Activated CD8-positive, alpha-beta memory T cell treated with anti-CD3 and anti-CD28 coated beads, Interleukin-2, amount 10 ng/mL, durations not matched to agents 7 days and 5 days (primary cell): ENCODE measurements at places on chromosomes 12 and 14. TPM values are rescaled to one million over a fixed set of nuclear protein-coding genes. Genes with fewer than 3 reads are reported as not detected.

Gene BDKRB1
- not detected for total RNA-seq

Gene TAMALIN
- total RNA-seq: 1.8 TPM

Gene ARHGDIB
- 1,208 TPM for total RNA-seq

Gene ZBTB39
- 8.8 TPM for total RNA-seq

Gene FAM186B
- not detected for total RNA-seq

Gene RNASE7
- not detected for total RNA-seq

Gene CD163L1
- not detected for total RNA-seq

Gene TRHDE
- total RNA-seq: not detected

GRCh38 chr14:100567009-100567876, 20.0 kb downstream of the BEGAIN start:
- no peaks in the 10 kb centered on the region for H3K36me3 ChIP-seq
- H3K27me3 ChIP-seq: peaks cover 43% of the 10 kb centered on the region
- H3K4me1 ChIP-seq: peaks cover 5% of the 10 kb centered on the region
- DNase-seq: no peak
- H3K4me3 ChIP-seq: peak overlapping the region; percentile 53

DNA sequence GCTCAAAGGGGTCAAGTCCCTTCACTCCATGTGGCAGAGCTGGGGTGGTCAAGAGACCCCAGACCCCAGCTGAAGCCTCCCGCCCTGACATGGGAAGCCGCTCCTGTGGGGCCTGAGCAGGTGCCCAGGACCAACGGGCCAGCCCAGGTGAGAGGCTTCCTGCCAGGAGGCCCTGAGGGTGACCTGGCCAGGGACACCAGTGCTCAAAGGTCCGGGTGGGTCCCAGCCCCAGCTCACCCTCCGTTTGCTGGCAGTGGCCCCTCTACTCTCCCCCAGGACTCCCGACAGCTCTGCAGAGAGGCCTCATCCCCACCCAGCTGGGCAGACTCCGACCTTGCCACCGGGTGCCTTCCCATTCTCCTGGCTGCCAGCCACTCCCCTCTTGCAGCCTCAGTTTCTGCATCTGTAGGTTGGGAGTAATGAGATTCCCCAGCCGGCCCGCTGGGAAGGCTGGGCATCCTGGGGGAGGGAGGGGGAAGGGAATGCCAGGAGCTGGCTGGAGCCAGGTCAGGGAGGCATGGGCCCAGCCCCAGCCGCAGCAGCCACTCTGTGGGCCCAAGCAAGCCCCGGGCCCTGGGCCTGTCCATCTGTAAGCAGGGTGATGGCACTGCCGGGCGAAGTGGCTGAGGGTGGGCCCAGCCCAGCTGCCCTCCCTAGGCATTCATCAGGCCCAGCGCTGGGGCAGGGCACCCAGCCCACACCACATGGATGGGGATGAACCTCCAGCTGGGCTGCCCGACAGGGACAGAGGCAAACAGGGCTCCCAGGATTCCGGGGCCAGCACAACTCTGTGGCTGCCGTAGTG, 10.3 kb upstream of the INF2 start:
- no peak for DNase-seq
- no peak overlapping the region for H3K27ac ChIP-seq
- no peaks in the 10 kb centered on the region for H3K36me3 ChIP-seq
- no peak overlapping the region for H3K4me3 ChIP-seq
- peaks cover 16% of the 10 kb centered on the region for H3K4me1 ChIP-seq
- H3K27me3 ChIP-seq: peaks cover 10% of the 10 kb centered on the region

- no peak overlapping the region for H3K27ac ChIP-seq
- H3K27me3 ChIP-seq: peaks cover 13% of the 10 kb centered on the region
- no peak overlapping the region for H3K4me3 ChIP-seq
- DNase-seq: no peak
- no peaks in the 10 kb centered on the region for H3K4me1 ChIP-seq
These were observed 42.4 kb upstream of the VRK1 start for GRCh38 chr14:96754845-96755184.

- no peak for DNase-seq
- no peaks in the 10 kb centered on the region for H3K27me3 ChIP-seq
- H3K4me1 ChIP-seq: no peaks in the 10 kb centered on the region
- H3K27ac ChIP-seq: no peak overlapping the region
These were observed 57.4 kb downstream of the SLC15A5 start for GRCh38 chr12:16220120-16220519.

GRCh38 chr12:32515137-32515873, 115.9 kb downstream of the FGD4 start:
- no peak overlapping the region for H3K4me3 ChIP-seq
- H3K4me1 ChIP-seq: no peaks in the 10 kb centered on the region
- no peak overlapping the region for H3K27ac ChIP-seq

DNA sequence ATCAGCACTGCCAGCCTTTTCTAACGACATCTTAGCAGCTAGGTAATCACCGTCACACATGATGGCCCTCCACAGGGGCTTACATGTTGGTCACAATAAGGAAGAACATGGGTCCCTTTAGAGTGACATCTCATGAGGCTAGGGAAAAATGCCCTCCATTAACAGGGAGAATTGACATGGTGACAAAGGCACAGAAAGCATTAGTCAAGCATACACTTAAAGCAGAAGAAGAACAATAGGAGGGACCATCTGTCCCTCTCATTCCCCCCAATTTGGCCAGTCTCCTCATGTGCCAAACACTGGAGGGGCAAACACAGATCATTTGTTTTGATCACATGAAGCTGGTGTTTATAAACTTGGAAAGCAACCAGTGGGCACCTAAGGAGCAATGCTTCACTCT, 78.0 kb downstream of the GRIP1 start:
- no peaks in the 10 kb centered on the region for H3K4me1 ChIP-seq
- no peak for DNase-seq
- no peaks in the 10 kb centered on the region for H3K36me3 ChIP-seq
- no peak overlapping the region for H3K4me3 ChIP-seq
- no peak overlapping the region for H3K27ac ChIP-seq

DNA sequence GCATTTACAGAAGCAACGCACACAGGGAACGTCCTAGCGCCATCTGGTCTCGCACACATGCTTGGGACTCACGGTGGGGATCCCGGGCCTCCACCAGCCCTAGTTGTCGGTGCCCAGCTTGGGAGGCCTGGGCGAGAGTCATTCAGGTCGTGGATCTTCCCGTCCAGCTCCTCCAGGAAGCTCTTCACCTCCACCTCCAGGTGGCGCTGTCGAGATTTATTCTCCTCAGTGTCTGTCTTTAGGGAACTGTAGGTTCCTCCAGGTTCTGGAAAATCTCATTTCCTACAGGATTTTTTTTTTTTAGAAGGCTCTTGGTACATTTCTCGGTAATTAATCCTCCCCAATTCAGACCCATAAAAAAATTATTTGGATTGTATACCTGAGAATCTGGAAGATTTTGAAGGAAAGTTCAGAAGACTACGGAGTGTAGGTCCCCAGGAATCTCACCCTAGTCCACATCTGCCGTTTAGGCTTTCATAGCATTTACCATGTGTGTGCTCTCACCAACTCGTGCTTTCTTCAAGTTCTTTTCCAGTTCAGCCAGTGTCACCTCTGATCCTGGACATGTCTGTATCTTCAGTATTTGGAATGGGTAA, 910.0 kb downstream of the TMEM121 start:
- H3K27ac ChIP-seq: no peak overlapping the region
- no peak overlapping the region for H3K4me3 ChIP-seq
- no peaks in the 10 kb centered on the region for H3K36me3 ChIP-seq
- no peaks in the 10 kb centered on the region for H3K4me1 ChIP-seq

GRCh38 chr12:65668981-65669695, 155.1 kb upstream of the HMGA2 start:
- no peak overlapping the region for H3K4me3 ChIP-seq
- no peaks in the 10 kb centered on the region for H3K36me3 ChIP-seq
- no peak for DNase-seq

DNA sequence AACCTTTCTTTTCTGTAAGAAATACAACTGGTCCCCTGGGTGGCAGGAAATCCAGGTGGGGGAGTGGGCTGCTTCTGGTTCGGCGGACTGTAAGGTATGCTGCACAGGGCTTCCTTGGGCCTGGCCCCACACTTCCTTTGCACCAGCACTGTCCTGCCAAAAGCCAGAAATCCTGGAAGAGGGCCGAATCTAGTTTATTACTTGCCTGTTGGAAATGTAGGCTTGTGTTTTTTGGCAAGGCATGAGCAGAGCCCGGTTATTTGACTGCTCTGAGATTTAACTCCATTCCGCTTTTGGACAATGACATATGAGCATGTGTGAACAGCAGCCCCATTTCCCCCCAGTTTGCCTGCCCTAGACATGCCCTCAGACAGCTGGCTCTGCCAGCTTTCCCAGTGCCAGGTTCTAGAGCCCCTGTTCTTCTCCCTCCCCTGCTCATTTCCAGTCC, 86.6 kb downstream of the BORCS5 start:
- DNase-seq: no peak
- no peak overlapping the region for H3K4me3 ChIP-seq
- peaks cover 25% of the 10 kb centered on the region for H3K36me3 ChIP-seq
- H3K27ac ChIP-seq: peak overlapping the region; percentile 100
- no peaks in the 10 kb centered on the region for H3K27me3 ChIP-seq

- no peak overlapping the region for H3K27ac ChIP-seq
- H3K27me3 ChIP-seq: no peaks in the 10 kb centered on the region
- no peak for DNase-seq
- H3K36me3 ChIP-seq: no peaks in the 10 kb centered on the region
- no peaks in the 10 kb centered on the region for H3K4me1 ChIP-seq
- no peak overlapping the region for H3K4me3 ChIP-seq
These were observed 943.0 kb downstream of the GALC start for GRCh38 chr14:87049950-87050349.

GRCh38 chr12:64053117-64053516, 169.0 kb downstream of the KICS2 start:
- no peak overlapping the region for H3K4me3 ChIP-seq
- H3K27ac ChIP-seq: no peak overlapping the region
- no peak for DNase-seq
- no peaks in the 10 kb centered on the region for H3K36me3 ChIP-seq

DNA sequence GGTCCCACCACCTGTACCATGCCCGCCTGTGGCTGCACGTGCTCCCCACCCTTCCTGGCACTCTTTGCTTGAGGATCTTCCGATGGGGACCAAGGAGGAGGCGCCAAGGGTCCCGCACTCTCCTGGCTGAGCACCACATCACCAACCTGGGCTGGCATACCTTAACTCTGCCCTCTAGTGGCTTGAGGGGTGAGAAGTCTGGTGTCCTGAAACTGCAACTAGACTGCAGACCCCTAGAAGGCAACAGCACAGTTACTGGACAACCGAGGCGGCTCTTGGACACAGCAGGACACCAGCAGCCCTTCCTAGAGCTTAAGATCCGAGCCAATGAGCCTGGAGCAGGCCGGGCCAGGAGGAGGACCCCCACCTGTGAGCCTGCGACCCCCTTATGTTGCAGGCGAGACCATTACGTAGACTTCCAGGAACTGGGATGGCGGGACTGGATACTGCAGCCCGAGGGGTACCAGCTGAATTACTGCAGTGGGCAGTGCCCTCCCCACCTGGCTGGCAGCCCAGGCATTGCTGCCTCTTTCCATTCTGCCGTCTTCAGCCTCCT, 1.1 kb downstream of the INHBE start:
- peak; percentile 73 for DNase-seq
- H3K27me3 ChIP-seq: peaks cover 9% of the 10 kb centered on the region
- H3K4me1 ChIP-seq: peaks cover 32% of the 10 kb centered on the region
- H3K27ac ChIP-seq: peak overlapping the region; percentile 4
- no peaks in the 10 kb centered on the region for H3K36me3 ChIP-seq
- peak overlapping the region; percentile 63 for H3K4me3 ChIP-seq

GRCh38 chr14:101259748-101260147, 301.5 kb upstream of the DIO3 start:
- H3K27me3 ChIP-seq: peaks cover 12% of the 10 kb centered on the region
- H3K4me3 ChIP-seq: no peak overlapping the region
- DNase-seq: no peak
- H3K4me1 ChIP-seq: no peaks in the 10 kb centered on the region
- no peaks in the 10 kb centered on the region for H3K36me3 ChIP-seq
- no peak overlapping the region for H3K27ac ChIP-seq

DNA sequence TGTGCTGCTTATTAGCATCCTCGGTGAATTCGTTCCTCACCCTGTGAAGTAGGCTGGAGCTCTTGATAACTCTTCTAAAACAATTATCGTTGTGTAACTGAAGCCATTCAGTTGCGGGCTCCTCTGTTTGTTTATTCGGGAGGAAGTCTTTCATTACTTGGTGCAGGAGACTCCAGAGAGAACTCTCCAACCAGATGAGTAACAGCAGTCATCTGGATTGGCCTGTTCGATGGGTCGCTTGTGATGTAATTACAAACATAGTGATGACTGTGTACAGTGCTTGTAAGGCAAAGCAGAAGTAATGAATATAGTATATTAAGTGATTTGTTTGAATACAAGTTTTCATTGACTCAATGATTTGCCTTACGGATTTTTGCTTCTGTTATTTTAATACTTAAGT, 10.9 kb downstream of the ATP6V0A2 start:
- H3K4me1 ChIP-seq: peaks cover 74% of the 10 kb centered on the region
- peak overlapping the region; percentile 46 for H3K27ac ChIP-seq
- peaks cover 56% of the 10 kb centered on the region for H3K36me3 ChIP-seq
- no peak for DNase-seq
- H3K4me3 ChIP-seq: no peak overlapping the region

- H3K27ac ChIP-seq: peak overlapping the region; percentile 48
- peak overlapping the region; percentile 28 for H3K4me3 ChIP-seq
- no peak for DNase-seq
- peaks cover 16% of the 10 kb centered on the region for H3K36me3 ChIP-seq
- no peaks in the 10 kb centered on the region for H3K27me3 ChIP-seq
- peaks cover 58% of the 10 kb centered on the region for H3K4me1 ChIP-seq
These were observed 15.4 kb downstream of the SYNE2 start for GRCh38 chr14:63867933-63868921.

DNA sequence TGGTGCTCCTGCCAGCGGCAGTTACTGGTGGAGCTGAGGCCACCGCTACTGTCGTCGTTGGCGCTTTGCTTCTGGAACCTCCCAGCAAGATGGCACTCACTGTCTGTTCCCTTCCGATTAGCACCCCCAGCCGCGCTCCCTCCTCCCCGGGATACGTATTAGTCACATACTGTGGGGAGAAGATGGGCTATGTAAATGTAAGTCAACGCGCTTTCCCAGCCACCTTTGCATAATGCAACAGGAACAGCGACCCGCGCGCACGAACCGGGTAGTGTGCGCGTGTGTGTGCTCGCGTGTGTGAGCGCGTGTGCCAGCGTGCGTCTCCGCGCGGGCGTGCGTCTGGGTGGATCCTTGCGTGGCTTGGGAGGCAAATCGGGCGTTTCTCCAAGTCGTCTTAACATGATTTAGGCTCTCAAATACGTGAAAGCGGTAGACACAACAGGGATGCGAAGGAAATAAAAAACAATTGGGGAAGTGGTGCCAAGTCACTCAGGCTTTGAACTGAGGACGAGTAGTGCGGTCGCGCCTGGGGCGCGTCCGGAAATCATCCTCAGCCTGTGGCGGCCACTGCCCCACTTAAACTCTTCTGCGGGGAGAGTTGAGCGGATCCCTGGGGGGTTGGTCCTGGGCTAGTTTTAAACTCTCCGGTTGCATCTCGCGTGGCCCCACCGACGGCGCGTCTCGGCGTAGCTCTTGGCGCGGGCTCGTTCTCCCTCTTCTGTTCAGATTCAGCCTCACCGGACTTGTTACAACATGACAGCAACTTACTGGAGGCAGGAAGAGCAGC, 1.8 kb downstream of the FLRT2 start:
- peaks cover 16% of the 10 kb centered on the region for H3K36me3 ChIP-seq
- peaks cover 11% of the 10 kb centered on the region for H3K4me1 ChIP-seq
- H3K27me3 ChIP-seq: peaks cover 69% of the 10 kb centered on the region
- peak overlapping the region; percentile 59 for H3K27ac ChIP-seq
